ENCODE measurements at places on chromosomes 2 and 18.

GRCh38 chr2:152421521-152422370 is 86.8 kb downstream of the FMNL2 start:
- no peak overlapping the region for H3K27ac ChIP-seq
- peaks cover 3% of the 10 kb centered on the region for H3K36me3 ChIP-seq
- H3K27me3 ChIP-seq: no peaks in the 10 kb centered on the region
- peaks cover 46% of the 10 kb centered on the region for H3K4me1 ChIP-seq
- DNase-seq: no peak

DNA sequence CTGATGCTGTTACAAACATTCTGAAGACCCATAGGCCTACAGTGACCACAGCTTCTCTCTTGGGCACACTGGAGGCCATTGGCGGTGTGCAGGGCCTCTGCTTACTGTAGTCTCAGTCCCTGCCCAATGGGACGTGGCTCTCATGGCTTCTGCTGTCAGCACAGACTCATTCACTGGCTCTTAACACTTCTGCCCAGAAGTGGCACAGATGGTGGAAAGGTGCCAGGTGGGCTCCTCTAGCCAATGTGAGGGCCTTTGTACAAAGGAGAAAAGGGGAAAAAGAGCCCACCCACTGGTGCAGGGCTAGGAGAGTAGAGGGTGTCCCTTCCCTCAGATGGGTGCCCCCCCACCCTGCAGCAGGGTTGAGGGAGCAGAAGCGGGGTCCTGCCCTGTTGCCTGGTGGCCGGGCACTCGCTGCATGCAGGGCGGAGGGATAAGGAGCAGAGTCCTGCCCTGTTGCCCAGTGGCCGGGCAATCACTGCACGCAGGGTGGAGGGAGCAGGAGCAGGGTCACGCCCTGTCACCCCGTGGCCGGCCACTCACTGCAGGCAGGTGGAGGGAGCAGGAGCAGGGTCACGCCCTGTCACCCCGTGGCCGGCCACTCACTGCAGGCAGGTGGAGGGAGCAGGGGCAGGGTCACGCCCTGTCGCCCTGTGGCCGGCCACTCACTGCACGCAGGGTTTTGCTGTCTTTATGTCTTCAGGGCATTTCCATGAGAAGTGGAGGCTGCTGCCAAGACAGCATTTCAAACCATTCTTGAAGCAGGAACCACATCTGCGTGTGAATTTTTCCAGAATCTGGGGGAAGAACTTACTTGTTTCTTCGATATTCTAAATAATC is 20.0 kb downstream of the LRRFIP1 start:
- peaks cover 3% of the 10 kb centered on the region for H3K27me3 ChIP-seq
- peak overlapping the region; percentile 61 for H3K27ac ChIP-seq
- no peak overlapping the region for H3K4me3 ChIP-seq
- peaks cover 40% of the 10 kb centered on the region for H3K4me1 ChIP-seq
- peaks cover 68% of the 10 kb centered on the region for H3K36me3 ChIP-seq
- DNase-seq: no peak

GRCh38 chr2:148674063-148675020 is 29.8 kb downstream of the EPC2 start:
- H3K27ac ChIP-seq: no peak overlapping the region
- peaks cover 2% of the 10 kb centered on the region for H3K27me3 ChIP-seq
- H3K4me3 ChIP-seq: no peak overlapping the region
- no peaks in the 10 kb centered on the region for H3K4me1 ChIP-seq
- H3K36me3 ChIP-seq: peaks cover 65% of the 10 kb centered on the region

DNA sequence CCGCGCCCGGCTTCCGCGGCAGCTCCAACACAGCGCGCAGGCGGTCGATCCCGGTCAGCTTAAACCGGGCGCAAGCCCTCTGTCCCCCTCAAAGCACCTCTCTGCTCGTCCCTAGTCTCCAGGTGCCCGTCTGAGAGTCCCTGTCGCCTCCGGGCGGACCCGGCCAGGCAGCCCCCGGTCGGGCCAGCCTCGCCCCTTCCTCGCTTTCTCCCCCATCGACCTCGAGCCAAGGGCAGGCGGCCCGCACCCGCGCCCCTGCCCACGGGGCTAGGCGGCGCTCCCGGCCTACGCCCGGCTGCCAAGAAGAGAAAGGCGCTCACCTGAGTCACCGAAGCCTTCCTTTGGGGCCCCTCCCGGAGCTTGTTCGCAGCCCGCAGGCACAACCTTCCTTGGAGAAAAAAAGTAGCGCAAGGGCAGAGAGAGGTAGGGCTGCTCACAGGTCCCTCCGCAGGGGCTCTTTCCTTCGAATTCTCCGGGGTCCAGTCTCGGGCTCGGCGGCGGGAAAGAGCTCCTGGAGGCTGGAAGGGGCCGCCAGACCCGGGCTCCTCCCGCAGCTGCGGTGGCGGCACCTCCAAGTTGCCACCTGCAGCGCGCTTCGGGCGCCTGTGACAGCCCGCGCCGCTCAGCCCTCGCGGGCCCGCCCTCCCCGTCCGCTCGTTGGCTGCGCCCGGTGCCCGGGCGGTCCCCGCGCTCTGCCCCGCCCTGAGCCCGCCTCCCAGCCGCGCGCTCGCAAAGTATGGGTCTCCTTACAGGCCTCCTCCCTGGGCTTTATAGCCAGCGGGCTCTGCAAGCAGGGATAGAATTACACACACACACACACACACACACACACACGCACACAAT is 86.5 kb upstream of the EPB41L3 start:
- peaks cover 21% of the 10 kb centered on the region for H3K4me1 ChIP-seq
- H3K36me3 ChIP-seq: no peaks in the 10 kb centered on the region
- DNase-seq: peak; percentile 90
- H3K4me3 ChIP-seq: peak overlapping the region; percentile 93
- H3K27me3 ChIP-seq: peaks cover 11% of the 10 kb centered on the region

DNA sequence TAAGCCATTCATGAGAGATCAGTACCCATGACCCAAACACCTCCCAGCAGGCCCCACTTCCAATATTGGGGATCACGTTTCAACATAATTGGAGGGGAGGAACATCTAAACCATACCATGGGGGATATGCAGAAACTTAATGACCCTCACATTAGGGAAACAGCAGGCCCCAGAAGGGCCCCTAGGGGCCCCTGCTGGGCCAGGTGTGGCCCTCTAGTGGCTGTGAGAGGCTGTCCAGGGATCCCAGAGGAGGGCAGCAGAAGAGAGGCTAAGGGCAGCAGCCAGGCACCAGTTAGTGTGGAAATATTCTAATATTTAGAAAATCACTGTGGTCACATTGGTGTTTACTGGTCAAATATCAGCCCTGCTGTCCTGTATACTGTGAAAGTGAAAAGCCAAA is 49.3 kb upstream of the ANKRD44 start:
- no peaks in the 10 kb centered on the region for H3K36me3 ChIP-seq
- peaks cover 4% of the 10 kb centered on the region for H3K27me3 ChIP-seq
- DNase-seq: no peak
- H3K4me1 ChIP-seq: peaks cover 11% of the 10 kb centered on the region

GRCh38 chr2:57809230-57809629 is 237.4 kb upstream of the VRK2 start:
- H3K27me3 ChIP-seq: no peaks in the 10 kb centered on the region
- no peaks in the 10 kb centered on the region for H3K36me3 ChIP-seq
- H3K27ac ChIP-seq: no peak overlapping the region
- DNase-seq: no peak
- H3K4me3 ChIP-seq: no peak overlapping the region
- no peaks in the 10 kb centered on the region for H3K4me1 ChIP-seq

DNA sequence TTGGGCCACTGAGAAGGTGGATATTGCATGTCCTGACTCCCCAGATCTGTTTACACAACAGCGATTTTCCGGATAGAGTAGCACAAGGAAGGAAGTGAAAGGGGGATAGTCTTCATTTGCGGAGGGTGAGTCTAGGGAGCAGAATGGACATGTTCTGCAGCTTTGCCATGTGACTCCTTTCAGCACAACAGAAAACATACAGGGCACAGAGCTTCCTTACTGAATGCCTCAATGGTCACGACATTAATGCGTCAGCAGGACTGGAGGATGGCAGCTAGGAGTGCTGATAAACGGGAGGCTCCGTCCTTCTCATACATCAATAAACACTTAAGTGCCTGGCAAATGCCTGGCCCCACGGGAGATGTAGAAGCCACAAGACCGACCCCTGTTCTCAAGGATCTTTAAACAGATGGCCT is 163.0 kb downstream of the FAM210A start:
- no peak for DNase-seq
- peaks cover 27% of the 10 kb centered on the region for H3K4me1 ChIP-seq
- H3K27me3 ChIP-seq: peaks cover 10% of the 10 kb centered on the region
- H3K4me3 ChIP-seq: peak overlapping the region; percentile 34
- H3K36me3 ChIP-seq: no peaks in the 10 kb centered on the region
- H3K27ac ChIP-seq: peak overlapping the region; percentile 9

GRCh38 chr2:130869441-130870160 is 32.9 kb downstream of the ARHGEF4 start:
- peaks cover 17% of the 10 kb centered on the region for H3K4me1 ChIP-seq
- no peak overlapping the region for H3K27ac ChIP-seq
- H3K36me3 ChIP-seq: no peaks in the 10 kb centered on the region
- no peak for DNase-seq
